ENCODE measurements at places on chromosomes 4 and X.

- no peak for DNase-seq
Observed at GRCh38 chr4:169246957-169247396, 23.8 kb downstream of the SH3RF1 start.

- DNase-seq, result no peak
Observed at GRCh38 chr4:172725581-172725980, 443.0 kb upstream of the GALNT7 start.

GRCh38 chr4:146521541-146522097 is at the start of gene SLC10A7:
Gene SLC10A7 (minus strand): TSS chr4:146521940. CDS start chr4:146521717, 223 bp downstream.
- peak; percentile 89 for DNase-seq

DNA sequence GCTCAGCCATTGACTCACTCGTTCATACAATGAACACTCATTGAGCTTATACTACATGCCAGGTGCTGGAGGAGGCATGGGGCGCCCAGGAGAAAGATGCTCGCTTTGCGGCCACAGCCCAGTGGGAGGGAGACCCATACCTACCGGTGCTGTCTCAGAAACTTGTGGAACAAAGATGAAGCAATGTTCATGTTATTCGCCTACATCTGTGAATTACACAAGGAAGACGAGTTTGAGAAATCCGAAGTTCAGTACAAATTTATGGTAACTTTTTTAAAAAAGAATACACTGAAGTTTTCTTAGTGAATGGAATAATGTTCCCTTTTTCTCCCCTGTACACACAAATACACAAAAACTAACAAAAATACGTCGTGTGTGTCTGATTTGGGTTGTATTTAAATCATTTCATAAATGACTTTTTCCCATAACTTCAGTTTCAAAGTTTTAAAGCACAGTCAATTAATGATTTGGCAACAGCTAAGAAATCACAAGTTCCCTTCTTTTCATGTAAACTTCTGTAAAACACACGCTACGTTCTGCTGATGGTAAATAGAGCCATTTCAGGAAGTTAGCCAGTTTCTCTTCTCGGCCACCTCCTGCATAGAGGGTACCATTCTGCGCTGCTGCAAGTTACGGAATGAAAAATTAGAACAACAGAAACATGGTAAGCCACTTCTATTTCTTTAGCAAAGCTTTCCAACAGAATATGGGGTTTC is at the start of gene TLR8:
Gene TLR8 (plus strand): TSS at position 575 of the 716 bp plus-strand sequence. CDS start 87 bp downstream, at position 662.
- no peak for DNase-seq

GRCh38 chr4:122552898-122553297 is 68.0 kb downstream of the IL21 start:
- DNase-seq, result no peak

DNA sequence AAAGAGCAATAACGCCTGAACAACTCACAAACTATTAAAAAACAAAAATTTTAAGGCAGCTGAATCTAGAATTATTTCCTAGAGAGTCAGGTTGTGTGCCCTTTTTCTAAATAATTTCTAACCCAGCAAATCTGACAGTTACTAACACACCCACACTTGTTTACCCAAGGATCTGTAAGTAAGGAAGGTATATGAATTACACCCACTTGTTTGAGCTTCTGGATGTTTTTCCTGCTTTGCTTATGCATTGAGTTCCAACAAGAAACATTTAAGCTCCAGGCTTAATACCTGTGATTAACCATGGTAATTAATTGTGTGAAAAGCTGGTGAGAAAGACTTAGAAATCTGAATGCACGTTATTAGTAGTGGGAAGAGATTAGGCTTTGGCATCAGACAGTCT is 1.5 kb downstream of the NIPAL1 start:
- DNase-seq, result no peak

DNA sequence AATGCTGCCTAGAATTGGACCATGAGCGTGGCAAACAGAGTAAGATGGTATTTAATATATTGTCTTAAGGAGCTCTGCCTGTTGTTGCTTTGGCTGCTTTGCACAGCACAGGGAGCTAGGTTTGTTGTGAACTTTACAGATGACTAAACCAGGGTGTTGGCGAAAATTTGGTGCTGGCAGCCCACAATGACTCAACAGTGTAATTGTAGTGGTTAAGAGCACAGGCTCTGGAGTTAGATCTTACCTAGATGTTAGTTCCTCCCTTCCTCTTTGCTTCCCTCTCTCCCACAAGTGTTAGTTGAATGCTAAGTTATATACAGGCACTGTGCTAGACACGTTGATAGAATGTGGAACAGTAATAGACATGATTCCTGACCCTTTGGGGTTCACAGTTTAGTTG is 128.9 kb upstream of the TRPC5 start:
- DNase-seq, result no peak

GRCh38 chr4:96524311-96524875 is 684.5 kb downstream of the PDHA2 start:
- no peak for DNase-seq

GRCh38 chr4:150299816-150300215 is 221.6 kb downstream of the DCLK2 start:
- DNase-seq, result no peak

GRCh38 chr4:57410331-57411052 is 300.3 kb upstream of the IGFBP7 start:
- peak; percentile 91 for DNase-seq

DNA sequence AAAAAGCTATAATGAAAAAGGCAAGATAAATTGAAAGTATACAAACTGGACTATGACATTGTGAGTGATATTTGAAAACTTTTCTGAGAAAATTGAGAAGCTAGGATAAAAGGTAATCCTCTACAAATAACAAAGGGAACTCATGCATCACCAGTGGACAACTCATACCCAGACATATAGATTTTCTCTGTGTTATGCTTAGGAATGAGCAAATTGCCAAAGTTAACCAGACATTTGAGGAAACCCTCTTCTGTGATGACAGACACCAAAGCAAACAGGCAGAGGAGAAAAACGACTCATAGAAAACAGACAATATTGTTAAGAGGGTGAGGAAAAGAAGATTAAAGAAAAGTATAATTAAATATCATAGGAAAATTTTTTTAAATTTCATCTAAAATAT is 186.5 kb downstream of the MAB21L2 start:
- DNase-seq, result no peak

DNA sequence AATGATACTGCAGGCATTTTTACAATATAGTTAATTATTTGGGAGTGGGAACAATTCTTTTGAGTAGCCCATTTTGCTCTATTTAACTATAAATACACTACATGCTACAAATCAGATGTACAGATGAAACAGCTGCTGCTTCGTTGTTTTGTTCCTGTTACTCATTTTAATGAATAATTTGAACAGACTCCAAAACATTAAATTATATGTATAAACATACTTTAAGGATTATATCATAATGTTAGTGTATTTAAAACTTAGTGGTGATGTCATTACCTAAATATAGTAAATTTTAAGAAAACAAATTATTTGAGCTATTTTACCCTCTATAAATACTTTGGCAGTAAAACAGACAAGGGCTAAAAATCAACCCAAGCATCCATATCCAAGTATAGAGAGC is 60.7 kb downstream of the GAB1 start:
- DNase-seq, result no peak

DNA sequence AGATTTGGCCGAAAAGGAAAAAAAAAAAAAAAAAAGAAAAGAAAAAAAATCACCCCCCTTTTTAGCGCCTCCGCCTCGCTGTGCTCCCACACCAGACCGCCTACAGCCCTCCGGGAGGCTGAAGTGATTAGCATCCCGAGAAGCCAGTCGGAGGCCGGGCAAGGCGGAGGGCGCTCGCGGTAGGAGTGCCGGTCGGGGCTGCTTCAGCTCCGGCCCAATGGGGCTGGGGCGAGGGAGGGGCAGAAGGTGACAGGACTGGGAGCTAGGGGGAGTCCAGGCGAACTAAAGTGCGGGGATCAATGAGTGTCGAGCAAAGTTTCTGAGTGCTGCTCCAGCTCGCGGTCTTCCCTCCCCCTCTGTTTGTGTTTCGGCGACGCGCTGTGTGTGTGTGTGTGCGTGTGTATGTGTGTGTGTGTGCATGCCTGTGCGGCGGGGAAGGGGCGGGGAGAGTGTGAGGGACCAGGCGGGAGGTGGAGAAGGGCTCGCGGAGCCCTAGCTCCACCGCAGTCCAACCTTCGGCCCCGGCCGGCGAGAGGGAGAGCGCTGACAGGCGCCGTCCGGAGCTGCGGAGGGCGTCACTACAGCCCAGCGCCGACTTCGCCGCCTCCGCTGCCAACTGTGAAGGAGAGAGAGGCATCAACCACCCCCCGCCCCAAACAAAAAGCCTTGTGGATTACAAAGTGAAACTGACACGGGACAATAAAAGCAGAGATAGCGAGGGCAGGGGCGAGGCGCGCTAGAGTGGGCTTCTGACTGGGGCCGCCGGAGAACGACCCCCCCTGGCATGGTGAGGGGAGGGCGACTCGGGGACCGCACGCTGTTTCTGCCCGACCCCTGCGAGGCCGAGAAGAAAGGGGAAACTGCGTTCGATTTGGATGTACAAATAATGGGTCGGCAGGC is at the start of gene FAT4:
Gene FAT4 (plus strand): TSS at position 280 of the 900 bp plus-strand sequence. CDS start 1,457 bp downstream, outside the sequence.
- DNase-seq, result peak; percentile 79

GRCh38 chr4:84874619-84875018 is 91.9 kb downstream of the WDFY3 start:
- DNase-seq, result no peak

GRCh38 chr4:122010610-122011009 is 58.8 kb upstream of the TRPC3 start:
- no peak for DNase-seq

GRCh38 chr4:183318656-183319055 is 1.4 kb downstream of the CLDN22 start:
- no peak for DNase-seq

- peak; percentile 50 for DNase-seq
Observed at GRCh38 chr4:157582141-157582540, 361.6 kb downstream of the GRIA2 start.

- peak; percentile 46 for DNase-seq
Observed at GRCh38 chr4:146520896-146521540, 722 bp downstream of the SLC10A7 start.

DNA sequence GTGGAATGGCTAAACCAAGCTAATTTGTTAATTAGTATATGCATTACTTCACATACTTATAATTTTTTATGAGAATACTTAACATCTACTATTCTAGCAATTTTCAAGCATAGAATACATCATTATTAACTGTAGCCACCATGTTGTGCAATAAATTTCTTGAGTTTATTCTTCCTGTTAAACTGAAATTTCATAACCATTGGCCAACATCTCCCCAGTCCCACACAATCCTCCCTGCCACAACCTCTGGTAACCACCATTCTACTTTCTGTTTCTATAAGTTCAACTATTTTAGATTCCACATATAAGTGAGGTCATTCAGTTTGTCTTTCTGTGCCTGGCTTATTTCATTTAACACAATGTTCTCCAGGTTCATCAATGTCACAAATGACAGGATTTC is 208.5 kb downstream of the PPP4R3C start:
- no peak for DNase-seq

GRCh38 chrX:118727686-118728339 is 407 bp downstream of the IL13RA1 start:
- DNase-seq, result no peak

GRCh38 chr4:54238389-54238788 is 9.3 kb downstream of the PDGFRA start:
- no peak for DNase-seq

DNA sequence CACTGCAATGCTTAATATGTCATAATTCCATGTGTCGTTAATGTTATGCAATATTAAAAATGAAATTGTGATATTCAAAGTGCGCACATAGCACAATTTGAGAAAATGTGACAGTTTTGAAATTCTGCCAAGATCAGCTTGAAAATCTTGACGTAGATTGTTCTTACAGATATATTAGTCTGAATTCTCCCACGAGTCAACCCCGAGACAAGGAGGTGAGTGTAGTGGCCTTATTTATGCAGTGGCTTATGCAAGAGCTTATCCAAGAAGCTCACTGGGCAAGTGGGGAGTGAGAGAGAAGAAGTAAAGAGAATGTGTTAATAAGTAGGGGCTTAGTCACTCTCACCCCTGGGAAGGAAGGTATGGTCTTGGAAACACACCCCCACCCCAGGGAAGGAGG is 286.1 kb upstream of the STS start:
- DNase-seq, result no peak

DNA sequence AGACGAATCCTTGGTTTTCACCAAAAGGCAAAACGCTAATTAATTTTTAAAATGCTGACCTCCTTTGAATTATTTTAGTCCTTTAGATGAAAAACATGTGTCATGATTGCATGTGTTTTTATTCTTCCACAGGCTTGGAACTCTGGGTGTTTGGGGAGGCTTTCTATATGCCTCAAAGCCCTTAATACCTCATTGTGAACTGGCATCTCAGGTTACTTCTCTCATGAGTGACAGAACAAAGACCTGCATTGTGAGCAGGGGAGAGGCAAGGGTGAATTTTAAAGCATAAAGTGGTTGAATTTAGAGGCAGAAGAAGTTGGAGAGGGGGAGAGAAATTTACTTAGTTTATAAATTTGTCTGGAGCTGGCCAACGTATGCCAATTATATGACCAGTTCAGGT is 119.5 kb downstream of the ARSF start:
- peak; percentile 48 for DNase-seq

DNA sequence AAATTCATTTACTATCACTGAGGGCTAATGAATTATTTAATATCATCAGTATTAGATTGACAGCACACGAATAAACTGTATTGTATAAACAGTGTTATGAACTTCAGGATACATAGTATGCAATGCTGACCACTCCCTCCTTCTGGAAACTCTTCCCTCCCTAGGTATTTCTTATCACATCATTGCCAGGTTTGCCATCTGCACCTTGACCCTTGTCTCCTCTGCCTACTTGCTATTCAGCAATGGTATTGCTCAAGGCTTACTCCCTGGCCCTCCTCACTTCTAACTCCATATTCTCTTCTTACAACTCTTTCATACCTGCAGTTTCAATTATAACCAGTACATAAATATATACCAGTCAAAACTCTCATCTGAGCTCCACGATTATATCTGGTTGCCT is 38.9 kb downstream of the ATP8A1 start:
- DNase-seq, result no peak

- no peak for DNase-seq
Observed at GRCh38 chr4:39987485-39987884, 9.8 kb upstream of the PDS5A start.

DNA sequence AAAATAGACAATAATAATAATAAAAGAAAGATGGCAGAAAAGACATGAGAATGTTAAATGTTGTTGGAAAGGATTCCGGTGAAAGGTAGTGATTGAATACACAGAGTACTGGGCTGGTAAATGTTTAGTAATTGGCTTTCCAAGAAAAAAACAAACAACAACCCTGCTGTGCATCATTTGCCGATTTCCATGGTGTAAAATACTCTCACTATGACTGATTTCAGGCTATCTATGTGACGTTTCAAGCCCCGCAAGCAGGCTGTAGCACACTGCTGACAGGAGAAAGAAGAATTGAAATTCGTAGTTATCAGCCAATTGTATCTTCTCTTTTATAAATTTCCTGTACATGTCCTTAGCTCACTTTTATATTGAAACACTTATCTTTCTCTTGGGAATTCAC is 13.6 kb upstream of the SEPTIN6 start:
- DNase-seq, result no peak
